ENCODE measurements at places on chromosomes 2 and 18.

- DNase-seq: no peak
Observed at GRCh38 chr18:56284319-56284718, 354.1 kb downstream of the TXNL1 start.

GRCh38 chr2:203841654-203842053 lies 25.9 kb upstream of the CTLA4 start:
- DNase-seq: no peak

GRCh38 chr18:3450799-3451182 lies 819 bp downstream of the TGIF1 start:
- DNase-seq: no peak

DNA sequence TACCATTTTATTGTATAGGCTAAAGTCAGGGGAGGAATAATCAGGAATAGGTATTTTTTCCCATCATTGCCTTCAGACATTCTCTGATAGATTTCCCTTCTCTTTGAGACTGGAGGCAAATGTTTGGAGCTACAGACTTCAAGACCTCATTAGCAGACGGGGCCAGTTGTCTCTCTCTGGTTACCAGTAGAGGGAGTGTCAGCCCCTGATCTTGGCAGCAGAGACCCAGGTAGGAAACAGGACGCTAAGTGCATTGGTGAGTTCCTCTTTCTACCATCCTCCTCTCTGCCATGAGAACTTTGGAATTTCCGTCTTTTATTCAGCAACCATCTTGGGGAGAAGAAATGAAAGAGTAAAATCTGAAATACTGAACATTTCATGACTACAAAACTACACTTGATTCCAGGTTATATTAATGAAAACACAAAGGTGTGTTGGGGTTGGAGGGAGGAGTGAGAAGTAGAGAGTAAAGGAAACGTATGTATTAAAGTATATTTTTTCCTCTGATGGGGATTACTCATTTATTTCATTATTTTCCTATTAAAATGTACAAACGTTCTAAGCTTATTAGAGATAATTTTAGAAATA lies 186.2 kb upstream of the GCFC2 start:
- DNase-seq: peak; percentile 40

- DNase-seq: no peak
Observed at GRCh38 chr2:1162768-1163584, 212.3 kb downstream of the SNTG2 start.

- DNase-seq: no peak
Observed at GRCh38 chr18:48207733-48208132, 201.4 kb downstream of the ZBTB7C start.

- DNase-seq: no peak
Observed at GRCh38 chr2:213121690-213122089, 29.7 kb downstream of the IKZF2 start.

GRCh38 chr18:48945953-48946217 lies 4.9 kb downstream of the SMAD7 start:
- DNase-seq: no peak

- no peak for DNase-seq
Observed at GRCh38 chr2:240685771-240686371, 3.2 kb upstream of the AQP12B start.

DNA sequence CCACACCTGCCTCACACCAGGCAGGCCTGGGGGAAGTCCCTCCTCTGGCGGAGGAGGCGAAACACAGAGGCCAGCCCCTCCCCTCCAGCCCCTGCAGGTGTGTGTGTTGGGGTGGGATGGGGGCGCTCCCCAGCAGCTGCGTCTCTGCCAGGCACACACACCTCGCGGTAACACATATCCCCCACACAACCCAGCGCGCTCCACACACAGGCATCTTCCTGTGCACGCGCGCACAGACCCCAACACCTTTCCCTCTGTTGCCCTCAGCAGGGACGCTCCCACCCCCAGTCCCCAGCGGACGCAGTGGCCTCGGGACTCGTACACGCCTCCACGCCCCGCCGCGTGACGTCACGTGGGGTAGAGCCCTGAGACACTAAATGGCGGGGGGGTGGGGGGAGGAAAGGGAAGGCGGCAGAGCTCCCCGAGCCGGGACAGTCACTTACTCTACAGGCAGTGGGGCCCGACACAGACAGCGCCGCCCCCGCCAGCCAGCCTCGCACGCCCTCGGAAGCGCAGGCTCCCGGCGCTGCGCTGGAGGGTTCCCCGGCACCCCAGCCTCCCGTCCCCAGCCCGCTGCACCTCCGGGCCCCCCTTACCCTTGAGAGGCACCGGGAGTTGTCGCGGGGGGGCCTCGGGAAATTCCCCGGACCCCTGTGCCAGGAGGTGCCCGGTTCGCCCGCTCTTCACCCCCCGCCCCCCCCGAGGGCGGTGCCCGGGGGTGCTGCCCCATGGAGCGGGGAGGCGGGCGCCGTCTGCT lies at the start of gene WNT10A:
TSS of gene WNT10A (plus strand) at position 751 of the 757 bp plus-strand sequence. CDS start 144 bp downstream, outside the sequence.
- DNase-seq: peak; percentile 68

DNA sequence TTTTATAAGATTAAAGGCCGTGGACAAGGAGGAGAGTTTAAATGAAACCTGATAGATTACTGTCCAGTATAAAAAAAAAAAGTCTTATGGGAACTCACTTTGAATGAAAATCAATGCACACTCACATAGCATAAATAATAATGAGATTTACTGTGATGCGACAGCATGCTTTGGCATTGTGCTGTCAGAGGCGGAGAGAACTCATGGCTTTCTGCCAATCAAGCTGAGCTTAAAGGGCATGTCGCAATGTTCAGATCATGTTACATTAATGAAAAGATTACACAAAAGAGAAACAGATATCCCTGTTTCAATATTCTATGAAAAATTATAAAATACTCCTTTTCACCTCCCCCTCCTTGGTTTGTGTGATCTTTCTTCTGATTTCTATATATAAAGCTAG lies 310.8 kb downstream of the ERBB4 start:
- no peak for DNase-seq

DNA sequence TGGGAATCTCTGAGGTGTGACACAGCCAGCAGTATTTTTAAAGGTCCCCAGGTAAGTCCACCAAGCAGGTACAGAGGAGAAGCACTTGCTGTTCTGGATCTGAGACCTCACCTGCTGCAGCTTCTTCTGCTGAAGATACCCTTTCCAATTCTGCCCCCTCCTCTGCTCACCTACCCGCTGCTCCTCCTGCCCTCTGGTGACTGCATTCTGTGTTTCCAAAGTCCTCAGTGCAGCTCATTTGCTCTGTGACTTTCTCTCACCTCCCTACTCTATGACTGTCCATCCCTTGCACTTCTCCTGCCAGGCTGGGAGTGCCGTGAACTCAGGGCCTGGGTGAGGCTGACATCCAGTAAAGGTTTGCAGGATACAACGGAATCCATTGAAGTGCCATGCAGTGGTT lies 205.2 kb upstream of the LYPD1 start:
- DNase-seq: no peak
